ENCODE measurements at places on chromosomes 2 and 18.

DNA sequence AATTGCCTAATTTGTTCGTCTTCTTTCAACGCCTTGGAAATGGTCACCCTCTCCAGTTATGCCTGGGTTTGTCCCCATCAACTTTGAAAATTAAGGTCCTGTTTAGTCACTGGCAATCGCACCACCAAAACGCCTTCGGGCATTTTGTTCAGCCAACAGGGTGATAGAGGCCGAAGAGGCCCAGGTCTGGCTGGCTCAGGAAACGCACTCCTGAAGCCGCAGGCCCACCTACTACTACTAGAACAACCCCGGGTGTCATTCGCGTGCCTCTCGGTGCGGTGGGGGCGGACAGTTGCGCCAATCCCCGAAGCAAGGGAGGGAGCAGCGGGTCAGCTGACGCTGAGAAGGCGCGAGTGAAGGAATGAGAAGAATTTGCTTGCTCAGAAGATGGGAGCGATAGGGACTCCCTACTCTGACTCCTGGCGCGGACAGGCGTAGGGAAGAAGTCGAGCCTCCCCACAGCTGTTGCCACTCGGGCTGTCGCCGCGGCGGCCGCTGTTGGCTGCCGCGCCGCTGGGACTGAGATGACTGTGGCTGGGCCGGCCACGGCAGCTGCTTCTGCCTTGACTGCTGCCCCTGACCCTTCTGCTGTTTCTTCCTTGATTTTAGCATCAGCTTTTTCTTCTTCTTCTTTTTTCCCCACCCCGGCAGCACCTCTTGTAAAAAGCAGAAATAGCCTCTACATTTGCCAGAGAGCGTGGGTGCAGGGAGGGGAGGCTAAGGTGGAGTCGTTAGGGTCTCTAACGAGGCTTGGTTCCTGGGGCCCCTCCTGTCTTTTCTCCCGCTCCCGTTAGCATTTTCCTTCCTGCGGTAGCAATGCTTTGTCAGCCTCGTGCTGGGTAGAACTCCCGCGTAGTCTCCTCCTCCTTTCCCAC is 387.6 kb downstream of the FIGN start:
- DNase-seq = no peak

DNA sequence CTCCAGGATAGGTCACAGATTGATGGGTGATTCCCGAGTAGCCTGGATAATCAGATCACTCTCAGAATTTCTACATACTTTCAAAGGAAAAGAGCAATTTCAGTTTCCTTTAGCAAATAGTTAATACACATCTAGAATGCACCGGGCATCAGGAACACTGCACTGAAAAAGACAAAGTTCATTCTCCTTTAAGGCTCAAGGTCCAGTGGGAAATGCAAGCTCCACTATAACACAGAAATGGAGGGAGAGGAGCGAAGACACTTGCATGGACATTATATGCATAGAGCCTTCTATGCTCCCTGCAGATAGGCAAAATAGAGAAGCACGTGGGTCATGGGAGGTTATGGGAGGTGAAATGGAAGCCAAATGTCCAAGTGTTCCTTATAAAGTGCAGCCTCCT is 49.1 kb downstream of the SLC9A4 start:
- no peak for DNase-seq

DNA sequence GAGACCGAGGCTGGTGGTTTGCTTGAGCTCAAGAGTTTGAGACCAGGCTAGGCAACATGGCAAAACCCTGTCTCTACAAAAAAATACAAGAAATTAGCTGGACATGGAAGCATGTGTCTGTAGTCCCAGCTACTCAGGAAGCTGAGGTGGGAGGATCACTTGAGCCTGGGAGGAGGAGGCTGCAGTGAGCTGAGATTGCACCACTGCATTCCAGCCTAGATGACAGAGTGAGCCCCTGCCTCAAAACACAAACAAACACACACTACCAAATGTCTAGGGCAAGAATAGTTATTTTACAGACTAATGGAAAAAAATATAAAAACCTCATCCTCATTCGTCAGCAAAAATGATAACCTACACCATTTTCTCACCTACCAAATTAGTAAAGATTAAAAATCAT is 15.3 kb downstream of the BUB1 start:
- no peak for DNase-seq

DNA sequence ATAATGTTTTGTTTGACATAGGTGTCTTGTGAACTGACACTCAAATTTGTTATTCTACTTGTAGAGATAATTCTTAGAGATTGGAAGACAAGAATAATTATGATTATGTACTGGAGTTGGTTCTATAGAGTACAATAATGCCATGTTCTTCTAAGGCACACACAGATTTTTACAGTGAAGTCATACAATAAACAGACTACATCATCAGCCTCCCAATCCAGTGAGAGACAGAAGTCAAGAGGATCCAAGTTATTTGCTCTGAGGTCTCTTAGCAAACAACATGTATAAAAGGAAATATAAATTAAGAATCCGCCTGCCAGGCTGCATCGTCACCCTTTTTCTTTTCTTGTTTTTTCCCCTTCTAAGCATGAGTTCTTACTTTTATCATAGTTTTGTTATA is 613.5 kb upstream of the SETBP1 start:
- DNase-seq = no peak

GRCh38 chr2:39779341-39779851 is 338 bp upstream of the THUMPD2 start:
- DNase-seq = no peak

GRCh38 chr2:239461291-239462190 is 60.7 kb upstream of the HDAC4 start:
- DNase-seq = no peak

GRCh38 chr2:63875131-63875527 is 33.4 kb downstream of the UGP2 start:
- DNase-seq = no peak

- no peak for DNase-seq
Measured at GRCh38 chr2:235384624-235385023, 109.2 kb upstream of the AGAP1 start.

DNA sequence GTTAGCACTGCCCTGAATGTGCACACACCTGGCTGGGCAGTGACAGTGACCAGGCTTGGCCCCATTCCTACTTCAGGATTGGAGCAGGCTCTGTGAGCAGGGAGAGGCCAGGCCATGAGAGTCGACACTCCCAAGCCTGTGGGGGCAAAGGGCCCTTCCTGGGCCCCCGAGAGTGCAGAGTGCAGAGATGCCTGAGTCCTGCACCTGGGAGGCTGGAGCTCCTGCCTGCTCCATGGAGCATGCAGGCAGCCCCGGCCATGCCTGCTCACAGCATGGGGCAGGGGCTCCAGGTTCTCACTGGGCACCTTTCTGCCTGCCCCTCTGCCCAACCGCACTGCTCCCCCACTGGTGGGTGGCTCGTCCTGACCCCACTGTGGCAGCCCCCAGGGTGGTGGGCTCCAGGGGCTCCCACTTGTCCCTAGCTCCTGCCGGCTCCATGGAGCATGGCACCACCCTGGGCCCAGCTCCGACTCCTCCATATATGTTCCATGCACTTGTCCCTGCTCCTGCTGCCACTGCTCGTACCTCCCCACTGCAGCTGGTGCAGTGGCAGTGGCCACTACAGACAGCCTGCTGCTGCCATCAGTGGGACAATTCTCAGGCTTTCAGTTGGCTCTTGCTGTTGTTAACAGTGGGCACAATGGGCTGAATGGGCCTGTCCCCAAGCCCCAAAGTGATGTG is 282.0 kb downstream of the RPRM start:
- DNase-seq = no peak

DNA sequence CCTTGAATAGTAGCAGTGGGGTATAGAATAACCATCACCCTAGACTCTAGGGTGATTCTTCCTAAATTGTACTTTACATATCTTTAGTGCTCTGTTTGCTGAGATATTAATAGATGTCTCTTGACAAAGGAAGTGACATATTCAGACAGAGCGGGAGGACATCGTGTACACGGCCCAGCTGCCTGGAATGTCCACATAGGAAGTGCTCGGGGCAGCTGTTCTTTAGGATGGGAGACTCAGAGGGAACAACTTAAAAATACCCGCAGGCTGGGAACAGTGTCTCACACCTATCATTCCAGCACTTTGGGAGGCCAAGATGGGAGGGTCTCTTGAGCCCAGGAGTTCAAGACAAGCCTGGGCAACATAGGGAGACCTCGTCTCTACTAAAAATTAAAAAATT is 206.1 kb downstream of the FAM210A start:
- no peak for DNase-seq

DNA sequence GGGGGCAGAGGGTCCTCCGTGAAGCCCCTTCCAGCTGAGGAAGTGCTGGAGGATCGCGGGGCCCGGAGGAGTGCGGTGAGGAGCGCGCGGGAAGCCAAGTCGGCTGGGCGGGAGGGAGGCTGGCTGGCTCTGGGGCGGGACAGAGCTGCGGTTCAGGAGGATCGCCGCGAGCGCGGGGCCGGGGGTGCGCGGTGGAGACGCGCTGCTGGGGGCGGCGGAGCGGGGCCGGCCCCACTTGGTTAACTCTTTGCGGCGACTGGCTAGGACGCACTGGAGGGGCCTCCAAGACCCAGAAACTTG is 464 bp downstream of the CYBRD1 start:
- no peak for DNase-seq

DNA sequence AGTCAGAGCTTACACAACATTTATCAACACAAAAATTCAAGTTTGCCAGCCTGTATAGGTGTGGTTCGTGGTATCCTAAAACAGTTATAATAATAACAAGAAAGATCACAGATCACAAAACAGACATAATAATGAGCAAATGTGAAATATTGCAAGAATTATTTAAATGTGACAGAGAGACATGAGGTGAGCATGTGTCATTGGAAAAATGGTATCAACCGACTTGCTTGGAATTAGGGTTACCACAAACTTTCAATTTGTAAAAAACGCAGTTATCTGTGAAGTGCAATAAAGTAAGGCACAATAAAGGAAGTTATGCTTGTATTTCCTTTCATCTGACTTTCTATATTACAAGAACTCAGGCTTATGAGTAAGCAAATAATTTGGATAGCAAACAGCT is 116.8 kb downstream of the IKZF2 start:
- no peak for DNase-seq

DNA sequence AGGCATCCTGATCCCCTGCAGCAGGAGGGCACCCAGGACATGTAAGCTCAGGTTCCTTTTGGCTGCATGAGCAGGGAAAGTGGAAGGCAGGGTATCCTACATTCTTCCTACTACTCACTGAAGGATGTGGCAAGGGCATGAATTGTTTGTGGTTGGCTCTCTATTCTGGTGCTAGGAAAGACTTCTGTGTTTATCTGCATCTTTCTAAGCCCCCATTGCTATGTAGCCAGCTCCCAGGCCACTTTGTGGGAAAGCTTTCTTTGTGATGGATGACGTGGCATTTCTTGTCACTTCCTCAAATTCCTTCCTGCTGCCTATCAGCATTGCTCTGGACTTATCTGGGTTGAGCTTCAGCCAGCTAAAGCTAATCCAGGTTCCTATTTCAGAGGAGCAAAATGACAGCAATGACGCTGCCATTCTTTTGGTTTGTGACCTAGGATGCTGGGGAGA is 46.2 kb downstream of the MEIS1 start:
- no peak for DNase-seq

GRCh38 chr2:611519-611918 is 65.7 kb downstream of the TMEM18 start:
- no peak for DNase-seq

DNA sequence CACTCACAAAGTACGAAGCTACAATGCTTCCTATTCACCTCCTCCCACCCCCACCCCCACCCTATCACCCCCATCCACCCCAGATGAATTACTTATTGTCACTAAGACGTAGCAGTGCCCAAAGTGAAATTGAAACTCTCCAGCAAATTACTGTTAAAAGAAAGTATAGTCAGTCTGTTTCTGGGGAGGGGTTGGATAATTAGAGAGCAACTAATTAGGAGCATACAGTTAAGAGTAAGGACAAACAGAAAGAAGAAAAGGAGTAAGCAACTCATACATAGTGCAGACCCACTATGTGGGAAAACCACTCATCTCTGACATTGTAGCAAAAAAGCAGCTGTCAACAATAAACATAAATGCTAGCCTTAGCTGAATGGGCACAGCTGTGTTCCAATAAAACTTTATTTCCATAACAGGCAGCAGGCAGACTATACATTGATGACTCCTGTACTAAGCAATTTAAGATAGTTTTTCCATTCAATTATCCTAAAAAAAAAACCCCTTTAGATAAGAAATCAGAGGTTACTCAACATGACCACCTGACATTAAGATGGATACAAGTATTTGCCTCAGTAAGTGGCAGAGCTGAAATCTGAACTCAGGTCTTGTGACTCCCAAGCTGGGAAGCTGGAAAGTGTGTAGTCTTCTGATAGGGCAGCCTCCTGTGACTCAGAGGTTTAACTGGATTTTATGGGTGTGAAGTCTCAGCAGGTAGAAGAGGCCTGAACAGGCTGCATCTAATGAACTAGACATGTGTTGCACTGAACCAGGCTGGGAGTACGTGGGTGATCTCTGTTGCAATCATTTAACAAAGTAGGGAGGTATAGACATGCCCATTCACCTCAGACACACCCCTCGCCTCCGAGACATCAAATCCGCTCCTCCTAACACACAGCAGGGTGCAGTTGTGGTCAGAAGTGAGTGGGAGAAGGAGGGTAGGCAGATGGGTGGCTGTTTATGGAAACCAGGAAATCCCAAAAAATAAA is 171.8 kb upstream of the KLF7 start:
- no peak for DNase-seq

GRCh38 chr18:22318745-22319407 is 98.8 kb downstream of the CTAGE1 start:
- DNase-seq = no peak

DNA sequence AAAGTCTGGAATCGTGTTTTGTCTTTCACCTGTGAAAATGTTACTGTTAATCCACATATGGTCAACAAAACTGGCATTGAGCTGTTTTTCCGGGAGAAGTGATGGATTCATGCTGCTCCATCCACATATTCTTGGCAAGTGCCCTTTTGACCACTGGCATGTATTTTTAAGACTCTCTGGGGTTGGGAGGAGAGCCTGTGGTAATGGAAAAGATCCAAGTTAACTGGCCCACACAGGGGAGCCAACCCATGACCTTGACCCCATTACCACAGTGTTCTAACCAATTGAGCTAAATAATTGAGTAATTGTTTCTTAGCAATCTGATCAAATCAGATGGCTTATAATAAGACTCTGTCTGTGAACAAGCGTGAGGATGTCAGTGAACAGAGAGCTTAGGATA is 296.2 kb upstream of the NRP2 start:
- no peak for DNase-seq

DNA sequence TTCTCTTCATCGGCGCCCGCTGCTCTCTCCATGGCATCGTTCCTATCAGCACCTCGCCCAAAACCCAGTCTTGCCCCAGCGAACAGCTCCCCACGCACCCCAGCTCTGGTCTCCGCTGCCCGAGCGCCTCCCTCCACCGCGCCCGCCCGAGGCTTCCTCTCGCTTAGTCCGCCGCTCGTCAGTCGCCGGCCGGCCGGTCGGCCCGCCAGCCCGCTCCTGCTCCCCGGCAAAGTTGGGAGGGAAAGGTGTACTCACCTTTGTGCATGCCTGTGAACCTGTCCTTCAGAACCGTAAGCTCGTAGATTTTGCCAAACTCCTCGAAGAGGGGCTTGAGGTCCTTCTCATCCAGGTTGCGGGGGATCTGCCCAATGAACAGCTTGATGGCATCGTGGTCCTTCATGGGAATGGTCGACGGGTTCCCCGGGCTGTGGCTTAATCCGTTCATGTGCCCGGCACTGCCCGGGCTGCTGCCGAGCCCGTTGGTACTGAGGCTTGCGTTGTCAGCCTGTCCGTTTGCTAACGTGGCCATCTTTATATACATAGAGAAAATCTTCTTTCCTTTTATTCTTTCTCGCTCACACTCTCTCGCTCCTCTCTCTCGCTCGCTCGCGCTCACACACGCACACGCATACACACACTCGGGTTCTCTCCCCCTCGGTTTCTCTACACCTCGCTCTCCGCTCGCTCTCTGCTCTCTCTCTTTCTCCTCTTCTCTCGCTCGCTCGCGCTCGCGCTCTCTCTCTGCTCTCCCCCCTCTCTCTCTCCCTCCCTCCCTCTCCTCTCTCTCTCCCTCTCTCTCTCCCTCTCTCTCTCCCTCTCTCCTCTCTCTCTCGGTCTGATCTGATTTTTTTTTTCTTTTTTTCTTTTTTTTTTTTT is at the start of gene CELF4:
Gene CELF4 (minus strand): TSS at position 698 of the 876 bp plus-strand sequence.
- DNase-seq = peak; percentile 72

Measured in NCI-H774 (cell line).